Keratinocyte (primary cell): ENCODE measurements at places on chromosomes 3 and 15.

- no peak for DNase-seq
Measured at GRCh38 chr15:97087006-97087741, 756.7 kb downstream of the NR2F2 start.

DNA sequence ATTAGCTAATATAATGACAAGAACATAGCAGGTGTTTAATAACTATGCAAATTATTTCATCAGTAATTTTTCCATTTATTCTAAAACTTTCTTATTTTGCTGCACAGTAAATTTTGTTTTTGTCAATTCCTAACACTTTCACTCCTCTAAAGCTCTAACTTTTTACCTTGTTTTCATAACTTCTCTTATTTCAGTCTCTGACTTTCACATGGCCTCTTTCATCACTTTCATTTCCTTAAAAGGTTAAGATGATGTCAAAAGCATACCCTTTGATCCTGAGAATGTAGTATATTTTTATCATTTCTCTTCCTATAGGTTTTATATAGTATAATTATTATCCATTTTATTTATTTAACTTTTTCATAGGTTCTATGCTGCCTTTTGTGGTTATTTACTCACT is 1325.8 kb upstream of the ALCAM start:
- no peak for DNase-seq

DNA sequence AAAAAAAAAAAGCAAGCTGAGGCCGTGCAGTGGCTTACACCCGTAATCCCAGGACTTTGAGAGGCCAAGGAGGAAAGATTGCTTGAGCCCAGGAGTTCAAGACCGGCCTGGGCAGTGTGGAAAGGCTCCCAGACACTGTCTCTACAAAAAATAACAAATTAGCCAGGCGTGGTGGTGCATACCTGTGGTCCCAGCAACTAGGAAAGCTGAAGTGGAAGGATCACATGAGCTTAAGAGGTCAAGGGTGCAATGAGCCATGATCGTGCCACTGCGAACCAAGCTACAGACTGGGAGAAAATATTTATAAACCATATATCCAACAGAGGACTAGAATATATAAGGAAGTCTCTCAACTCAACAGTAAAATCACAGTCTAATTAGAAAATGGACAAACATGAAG is 10.0 kb downstream of the KLHDC8B start:
- DNase-seq: no peak

DNA sequence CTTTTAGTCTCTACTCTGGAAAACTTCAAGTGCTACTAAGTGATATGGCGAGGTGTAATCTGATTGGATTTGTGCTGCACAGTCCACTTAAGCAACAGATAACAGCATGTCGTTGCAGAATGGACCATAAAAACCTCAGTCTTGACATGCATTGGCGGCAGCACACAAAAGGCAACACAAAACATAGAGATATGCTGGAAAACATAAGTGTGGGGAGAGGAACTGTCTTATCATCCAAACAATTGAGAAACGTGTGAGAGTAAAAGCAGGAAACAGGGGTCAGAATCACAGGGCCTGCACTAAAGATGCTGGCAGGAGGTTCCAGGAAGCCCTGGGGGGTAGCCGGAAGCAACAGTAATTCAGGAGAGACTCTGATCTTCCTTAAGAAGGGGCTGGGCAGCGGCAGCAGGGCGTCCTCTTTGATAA is 82.1 kb downstream of the CGNL1 start:
- no peak for DNase-seq

DNA sequence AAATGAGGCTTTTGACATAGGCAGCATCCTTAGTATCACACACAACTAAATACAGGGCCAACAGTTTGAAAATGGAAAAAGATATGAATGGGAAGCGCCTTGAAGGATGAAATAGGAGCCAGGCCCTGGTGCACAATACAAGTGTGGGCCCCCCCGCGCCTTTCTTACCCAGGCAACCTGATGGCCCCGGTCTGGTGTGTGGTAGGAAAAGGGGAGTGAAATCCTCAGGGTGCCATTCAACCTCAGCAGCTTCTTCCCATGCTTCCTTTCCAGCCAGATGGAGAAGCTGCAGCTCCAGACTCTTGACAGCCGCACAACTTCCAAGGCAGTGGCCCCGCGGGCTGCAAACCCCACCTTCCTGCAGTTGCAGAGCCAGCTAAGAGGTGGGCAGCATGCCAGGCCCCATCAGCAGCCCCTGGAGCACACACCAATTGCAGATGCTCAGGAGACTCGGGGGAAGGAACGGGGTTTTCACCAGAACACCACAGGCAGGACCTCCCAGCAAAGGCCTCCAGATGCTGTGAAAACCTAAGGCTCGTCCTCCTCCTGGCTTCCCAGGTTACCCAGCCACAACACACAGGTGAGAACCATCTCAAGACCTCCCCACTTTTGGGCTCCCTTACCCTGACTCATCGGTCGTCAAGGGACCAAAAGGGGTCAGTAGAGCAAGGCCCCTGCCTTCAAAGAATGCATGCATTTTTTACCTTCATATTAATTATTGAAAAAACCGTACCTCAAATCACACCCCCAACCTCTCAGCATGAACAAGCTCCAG is 101.6 kb downstream of the CPN2 start:
- DNase-seq: no peak

GRCh38 chr15:59367022-59367451 is 5.6 kb downstream of the MYO1E start:
- no peak for DNase-seq
